ENCODE measurements at places on chromosomes 12 and 14.

GRCh38 chr14:92663049-92663448 lies 85.4 kb downstream of the LGMN start:
- DNase-seq = no peak

DNA sequence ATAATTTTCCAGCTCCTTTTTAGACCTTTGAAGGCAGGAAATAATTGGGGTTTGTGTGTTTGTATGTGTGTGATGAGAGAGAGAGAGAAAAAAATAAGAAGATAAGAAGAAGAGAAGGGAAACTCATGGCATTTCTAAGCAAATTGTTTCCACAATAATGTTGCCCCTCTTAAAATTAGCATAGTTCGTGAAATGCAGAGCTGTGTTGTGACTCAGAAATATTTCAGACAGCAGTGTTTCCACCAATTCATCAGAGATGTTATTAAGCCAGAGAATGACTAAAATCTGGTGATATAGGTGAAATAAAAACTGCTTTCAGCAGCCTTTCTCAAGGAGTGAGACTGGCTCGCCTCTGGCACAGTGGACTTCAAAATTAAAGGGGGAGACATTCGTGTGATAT lies 65.9 kb upstream of the ARHGAP5 start:
- DNase-seq = no peak

- DNase-seq = no peak
These were observed 24.0 kb downstream of the PRDM4 start for GRCh38 chr12:107736914-107737313.

GRCh38 chr12:46811185-46811584 lies 14.6 kb downstream of the SLC38A4 start:
- DNase-seq = no peak

DNA sequence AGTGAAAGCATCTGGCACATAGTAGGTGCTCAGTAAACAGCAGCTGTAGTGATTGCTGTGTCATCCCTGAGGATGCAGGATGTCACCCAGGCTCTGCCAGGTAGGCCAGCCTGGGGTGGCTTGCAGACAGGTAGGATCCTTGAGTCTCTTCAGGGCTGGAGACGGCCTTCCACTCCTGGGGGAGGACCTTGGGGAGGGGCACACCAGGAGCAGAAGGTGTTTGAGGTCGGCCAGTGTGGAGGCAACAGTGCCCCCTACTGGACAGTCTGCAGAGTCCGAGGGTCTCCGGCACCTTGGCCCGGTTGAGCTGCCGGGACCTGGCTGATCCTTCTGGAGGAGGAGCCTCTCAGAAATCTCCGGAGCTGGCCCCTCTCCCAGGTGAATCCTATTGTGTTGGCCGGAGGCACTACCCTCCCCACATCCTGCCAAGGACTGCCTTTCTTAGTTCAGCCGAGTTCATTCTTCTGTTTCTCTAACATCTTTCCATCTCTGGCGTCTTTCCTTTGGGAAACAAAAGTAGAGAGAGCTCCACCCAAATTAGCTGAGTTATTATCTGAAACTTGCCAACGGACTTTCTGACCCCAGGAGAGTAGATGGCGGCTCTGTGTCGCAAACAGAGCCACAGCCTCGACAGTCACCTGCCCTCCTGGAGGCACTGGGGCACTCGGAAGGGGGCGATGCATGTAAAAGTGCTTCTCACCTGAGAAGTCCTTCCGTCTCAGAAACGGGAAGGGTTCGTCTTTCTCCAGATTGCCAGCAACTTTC lies 41.8 kb upstream of the CLMN start:
- no peak for DNase-seq

DNA sequence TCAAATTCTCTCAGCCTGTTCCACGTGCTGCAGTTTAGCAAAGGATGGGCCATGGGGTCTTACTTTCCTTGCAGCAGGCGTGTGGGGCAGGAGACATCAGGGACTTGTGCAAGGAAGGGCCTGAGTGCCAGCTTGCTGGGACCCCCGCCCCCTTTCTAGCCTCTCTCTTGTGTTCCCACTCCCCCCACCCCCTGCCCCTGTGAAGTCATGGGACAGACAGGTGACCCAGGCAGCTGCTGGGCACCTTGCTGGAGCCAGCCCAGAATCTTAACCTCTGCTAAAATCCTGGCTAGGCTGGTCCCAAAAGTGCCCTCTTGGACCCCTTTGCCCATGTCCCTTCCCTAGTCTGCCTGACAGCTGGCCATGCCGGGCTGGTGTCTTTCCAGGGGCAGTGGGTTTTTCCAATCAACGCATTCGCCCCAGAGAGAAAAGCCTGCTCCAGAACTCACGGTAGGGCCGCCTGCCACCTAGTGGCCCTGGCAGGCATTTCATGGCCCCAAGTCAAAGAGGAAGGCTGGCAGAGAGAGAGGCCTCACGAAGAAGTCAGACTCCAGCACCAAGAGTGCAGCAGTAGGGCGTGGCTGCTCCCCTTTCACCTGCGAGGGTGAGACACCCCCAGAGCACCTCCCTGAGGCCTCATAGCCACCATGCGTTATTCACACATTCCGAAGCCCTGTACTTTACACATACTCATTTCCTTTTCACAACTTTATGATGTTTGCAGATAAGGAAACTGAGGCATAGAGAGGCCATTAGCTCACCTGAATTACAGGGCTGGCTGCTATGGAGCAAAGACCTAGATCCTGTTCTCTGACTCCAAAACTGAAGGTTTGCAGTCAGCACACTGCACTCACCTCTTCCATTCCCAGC lies 67.4 kb downstream of the LGMN start:
- no peak for DNase-seq

GRCh38 chr12:106327309-106327869 lies 24.9 kb downstream of the TCP11L2 start:
- no peak for DNase-seq

DNA sequence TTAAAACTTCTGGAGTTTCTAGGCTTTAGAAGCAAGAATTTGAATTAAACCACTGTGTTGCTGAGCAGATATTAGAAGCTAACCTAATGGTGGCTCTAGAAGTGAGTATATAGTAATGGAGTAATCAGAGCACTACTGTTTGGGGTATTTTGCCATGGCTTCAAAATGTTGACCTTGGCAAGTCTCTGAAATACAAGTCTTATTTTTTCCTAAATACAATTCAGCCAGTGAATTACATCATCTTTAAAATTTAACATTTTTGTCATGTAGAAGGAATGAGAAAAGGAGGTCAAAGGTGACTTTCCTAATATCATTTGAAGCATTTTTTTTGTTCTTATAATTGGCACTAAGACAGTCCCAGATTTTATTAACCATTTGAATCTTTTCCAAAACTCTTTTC lies 25.2 kb downstream of the PMCH start:
- no peak for DNase-seq

DNA sequence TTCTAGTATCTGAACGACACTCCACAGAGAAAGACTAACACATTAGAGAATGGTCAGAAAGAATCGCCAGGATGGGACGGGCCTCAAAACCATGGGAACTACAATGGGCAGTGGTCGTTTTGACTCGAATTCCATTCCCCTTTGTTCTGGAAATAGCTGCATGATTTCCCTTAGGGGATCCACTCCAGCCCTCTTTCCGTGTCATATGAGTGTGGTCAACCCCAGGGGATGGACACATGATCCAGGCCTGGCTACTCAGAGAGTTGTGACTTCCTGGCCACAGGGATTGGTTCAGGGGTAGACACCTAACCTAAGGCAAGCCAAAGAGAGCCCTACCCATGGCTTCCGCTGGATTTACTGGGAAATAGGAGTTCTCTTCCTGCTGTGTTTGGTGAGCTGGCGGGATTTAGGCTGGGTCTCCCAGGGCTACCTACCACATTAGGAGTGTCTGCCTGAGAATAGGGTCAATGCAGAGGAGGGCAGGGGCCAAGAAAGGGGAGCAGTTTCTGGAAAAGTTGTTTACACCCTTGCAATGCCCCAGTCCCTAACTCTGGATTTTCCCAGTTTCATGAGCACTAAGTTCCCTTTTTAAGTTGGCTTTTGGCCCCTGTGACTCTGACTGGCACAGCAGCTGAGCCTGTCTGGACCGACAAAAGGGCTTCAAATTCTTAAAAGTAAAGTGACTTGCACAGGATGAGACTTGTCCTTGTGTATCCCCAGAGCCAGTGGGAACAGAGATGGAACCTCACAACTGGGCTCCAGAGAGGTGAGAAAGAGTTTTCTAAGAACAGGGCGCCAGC lies 28.1 kb upstream of the GPATCH2L start:
- no peak for DNase-seq

- DNase-seq = no peak
These were observed 130.5 kb downstream of the SLC41A2 start for GRCh38 chr12:104827587-104827986.

DNA sequence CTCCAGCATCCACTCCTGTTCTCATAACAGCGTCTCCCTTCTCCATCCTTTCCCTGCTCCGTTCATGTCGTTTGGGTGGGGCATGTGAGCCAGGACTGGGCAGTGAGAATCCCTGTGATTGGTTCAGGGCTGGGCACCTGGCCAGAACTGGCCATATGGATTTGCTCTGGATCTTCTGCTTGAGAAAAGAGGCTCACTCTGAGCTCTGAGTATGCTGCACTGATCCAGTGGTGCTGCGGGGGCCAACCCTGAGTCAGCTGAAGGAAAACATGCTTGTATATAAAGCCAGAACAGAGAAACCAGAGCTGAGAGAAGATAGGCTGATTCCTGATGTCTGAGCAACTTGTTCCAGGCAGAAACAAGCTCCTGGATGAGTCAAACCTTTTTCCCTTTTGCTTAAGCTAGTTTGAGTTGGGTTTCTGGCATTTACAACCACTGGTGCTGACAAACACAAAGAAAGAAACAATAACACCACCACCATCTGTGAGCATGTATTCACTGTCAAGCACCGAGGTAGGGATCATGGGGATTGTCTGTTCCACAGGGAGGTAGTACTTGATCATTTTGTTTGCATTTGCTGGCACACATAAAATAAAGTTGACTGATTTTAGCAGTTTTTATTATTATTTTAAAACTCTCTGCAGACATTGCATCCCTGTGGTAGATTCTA lies 14.0 kb upstream of the HPD start:
- no peak for DNase-seq

- DNase-seq = no peak
These were observed 14.1 kb downstream of the ALDH1L2 start for GRCh38 chr12:105069936-105070702.

DNA sequence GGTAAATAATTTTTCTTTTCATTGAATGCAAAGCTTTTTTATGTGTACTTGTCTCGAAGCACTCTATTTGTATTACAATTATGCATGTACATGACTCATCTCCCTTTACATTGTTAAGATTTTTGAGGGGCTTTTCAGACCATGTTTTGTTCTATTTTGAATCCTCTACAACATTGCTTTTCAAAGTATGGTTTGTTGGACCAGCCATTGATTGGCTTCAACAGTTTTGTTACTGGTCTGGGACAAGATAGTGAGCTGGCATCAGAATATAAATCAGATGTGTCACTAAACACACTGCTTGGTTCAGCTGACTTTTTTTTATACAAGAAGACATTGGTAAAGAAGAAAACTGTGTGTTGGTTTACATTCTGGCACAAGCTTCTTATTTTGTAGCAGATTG lies 122.3 kb downstream of the MON2 start:
- no peak for DNase-seq

GRCh38 chr14:100540926-100541620 lies 46.1 kb downstream of the BEGAIN start:
- DNase-seq = no peak

DNA sequence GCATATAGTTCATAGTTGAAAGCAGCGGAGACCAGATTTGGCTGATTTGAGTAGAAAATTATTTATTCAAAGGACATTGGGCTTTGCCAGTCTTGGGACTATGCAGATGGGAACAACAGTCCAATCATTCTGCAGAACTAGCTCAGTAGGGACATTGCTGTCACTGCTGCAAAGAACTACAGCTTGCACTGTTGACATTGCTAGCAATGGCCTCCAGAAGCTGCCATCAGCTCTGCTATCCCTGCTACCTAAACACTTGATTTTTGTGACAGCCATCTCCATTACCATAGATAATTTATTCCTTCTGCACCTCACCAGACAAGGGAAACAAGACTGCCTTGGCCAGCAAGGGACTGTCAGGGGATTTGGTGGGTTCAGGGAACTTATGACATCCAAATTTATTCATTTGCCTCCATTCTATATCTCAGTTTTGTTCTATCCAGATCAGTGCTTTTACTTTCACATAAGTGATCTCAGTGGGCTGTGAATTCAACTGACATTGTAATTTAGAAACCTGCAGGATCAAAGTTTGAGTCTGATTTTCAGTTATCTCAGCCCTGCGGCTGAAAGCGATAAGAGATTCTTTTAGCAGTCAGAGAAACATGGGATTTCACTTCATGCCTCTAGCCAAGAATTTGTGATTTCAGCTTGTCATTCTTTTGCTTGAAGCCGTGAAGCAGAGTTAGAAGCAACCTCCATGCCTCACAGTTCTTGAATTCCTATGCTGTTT lies 136.7 kb upstream of the FBXO33 start:
- DNase-seq = no peak

GRCh38 chr12:110908377-110909152 lies 11.8 kb downstream of the MYL2 start:
- no peak for DNase-seq

GRCh38 chr14:87732562-87732961 lies 260.4 kb downstream of the GALC start:
- no peak for DNase-seq

DNA sequence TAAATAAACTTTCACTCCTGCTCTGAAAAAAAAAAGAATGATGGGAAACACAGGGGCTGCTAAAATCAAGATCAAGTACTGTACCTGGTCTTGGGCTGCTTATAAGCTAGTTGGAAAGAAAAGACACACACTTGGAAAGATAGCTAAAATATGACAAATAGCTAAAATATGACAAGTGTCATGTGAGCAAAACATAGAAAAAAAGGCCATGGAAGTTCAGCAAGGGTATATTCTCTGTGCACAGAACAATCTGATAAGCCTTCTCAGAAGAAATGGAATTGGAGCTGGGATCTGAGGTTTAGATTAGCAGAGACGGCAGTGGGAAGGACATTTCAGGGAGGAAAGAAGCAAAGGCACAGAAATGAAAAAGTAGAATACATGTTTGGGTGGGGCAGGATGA lies 126.2 kb upstream of the PMCH start:
- no peak for DNase-seq

DNA sequence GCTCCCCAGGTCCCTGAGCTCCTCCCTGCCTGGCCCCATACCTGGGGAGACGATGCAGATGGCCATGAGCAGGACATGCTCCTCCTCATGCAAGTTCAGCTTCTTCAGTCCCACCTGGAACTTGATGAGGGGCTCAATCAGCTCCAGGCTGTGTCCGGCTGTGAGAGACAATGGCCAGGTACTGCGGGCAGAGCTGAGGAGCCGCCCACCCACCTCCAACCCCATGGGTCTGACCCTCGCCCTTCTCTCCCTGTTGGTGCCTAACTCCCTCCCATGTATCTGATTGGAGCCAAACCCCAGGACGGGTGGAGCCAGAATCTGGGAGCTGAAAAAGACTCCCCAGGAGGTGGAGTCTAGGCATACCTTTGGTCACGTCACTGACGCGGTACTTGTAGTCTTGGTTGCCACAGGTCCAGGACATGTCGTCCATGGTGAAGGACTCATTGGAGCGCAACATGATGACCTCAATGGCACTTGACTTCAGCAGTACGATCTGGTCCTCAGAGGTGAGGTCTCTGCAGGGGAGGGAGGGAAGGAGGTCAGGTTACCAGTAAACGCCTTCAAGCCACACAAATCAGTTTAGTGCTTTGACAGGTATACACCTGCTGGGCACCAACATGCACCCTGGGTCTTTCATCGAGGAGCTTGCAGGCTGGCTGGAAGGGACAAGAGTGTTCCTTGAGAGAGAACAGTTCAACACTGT lies 26.7 kb upstream of the HDAC7 start:
- no peak for DNase-seq

GRCh38 chr14:86243158-86243557 lies 713.2 kb downstream of the FLRT2 start:
- DNase-seq = no peak

Measured in omental fat pad (tissue), 4 donors.